ENCODE measurements at places on chromosomes 2 and 18.

DNA sequence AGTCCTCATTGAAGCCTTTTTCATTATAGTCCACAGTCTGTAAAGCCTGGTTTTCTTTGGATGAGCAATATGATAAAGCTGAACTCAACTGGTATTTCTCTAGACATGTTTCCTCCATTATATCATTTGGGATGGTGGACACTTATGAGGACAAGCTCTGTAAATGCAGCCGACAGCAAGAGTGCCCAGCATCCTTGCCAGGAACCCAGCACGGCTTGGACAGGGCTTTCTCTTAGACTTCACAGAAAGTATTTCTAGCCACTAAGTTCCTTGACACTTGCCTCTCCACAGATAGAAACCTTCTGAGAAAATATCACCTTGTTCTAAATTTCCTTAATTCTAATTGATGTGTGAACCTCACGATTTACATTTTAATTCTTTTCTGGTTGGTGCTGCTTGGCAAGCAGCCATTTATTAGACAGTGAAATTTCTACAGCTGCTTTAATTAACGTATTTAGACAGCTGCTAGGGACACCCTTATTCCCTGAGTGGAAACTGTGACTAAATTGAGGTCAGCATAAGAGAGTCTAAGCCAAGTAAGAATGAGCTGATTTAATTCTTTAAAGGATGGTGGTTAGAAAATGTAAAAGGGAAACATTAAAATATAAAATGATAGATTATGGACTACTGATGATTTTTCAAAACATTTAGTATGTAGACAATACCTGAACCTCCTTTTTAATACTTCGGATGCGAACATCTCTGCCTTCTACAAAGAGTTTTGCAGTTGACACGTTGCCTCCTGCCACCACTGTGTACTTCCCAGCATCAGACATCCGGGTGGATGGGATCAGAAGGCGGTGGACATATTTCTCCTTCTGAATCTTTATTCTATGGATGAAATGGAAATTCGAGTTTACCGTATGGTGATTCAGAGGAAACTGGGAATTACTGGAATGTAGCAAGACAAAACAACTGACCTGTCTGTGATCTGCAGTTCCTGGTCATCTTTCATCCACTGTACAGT is 39.8 kb downstream of the TTN start:
- no peak for DNase-seq

GRCh38 chr2:146392631-146393030 is 1452.2 kb upstream of the ACVR2A start:
- no peak for DNase-seq

GRCh38 chr2:201618744-201619662 is 24.3 kb downstream of the TMEM237 start:
- peak; percentile 28 for DNase-seq

DNA sequence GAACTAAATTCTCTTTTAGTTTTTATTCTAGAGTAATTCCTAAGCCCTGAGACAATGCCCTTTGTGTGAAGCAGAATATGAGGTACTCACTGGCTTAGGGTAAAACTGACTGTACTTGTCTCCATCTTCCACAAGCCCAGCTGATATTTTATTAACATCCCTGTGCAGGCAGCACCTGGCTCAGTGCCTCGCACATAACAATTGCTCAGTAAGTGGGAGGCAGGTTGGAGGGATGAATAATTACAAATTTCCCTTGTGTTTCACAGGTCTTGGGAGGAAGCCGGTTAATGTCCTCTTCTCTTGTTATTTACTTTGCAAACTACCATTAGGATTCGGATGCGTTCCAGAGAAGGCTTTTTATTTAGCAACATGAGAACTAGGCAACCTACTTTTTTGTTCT is 249.8 kb upstream of the FSHR start:
- DNase-seq, result peak; percentile 59

DNA sequence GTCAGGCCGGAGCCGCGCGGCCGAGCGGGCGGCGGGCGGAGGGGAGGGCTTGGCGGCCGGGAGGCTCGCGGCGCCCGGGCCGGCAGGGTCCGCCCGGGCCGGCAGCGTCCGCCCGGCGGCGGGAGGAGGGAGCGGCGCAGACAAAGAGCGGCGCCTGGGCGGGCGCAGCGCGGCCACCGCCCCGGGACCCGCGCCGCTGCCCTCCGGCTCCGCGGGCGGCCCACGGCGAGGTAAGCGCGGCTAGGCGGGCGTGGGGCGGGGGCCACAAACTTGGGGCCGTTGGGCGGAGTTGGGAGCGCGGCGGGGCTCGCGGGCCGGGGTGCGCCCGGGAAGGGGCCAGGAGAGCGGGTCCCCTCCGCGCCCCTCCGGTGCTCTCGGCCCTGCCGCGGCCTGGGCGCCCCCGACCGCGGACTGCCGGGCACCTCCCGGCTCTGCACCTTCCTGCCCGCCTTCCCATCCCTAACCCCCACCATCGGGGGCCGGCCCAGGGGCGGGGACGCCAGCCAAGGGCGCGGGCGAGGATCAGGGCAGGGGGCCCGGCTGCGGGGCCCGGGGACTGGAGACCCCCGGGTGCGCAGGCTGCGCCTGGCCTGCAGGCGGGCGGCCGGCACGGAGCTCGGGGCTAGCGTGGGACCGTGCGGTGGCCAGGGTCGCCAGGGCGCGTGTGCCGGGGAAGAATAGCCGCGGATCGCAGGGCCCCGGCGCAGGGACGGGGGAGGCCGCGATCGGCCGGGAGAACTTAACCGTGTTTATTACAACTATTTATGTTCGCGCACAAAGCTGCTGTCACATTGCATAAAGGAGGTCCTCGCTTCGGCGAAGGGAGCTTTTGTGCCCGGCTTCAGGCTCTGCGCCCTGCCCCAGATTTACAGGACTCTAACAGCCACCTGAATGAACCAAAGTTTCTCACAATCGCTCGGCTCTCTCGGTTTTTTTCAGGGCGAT is at the start of gene NCK2:
Gene NCK2, plus strand, starts transcription at position 4 of the 945 bp plus-strand sequence. CDS start 110,152 bp downstream, outside the sequence.
- peak; percentile 38 for DNase-seq

DNA sequence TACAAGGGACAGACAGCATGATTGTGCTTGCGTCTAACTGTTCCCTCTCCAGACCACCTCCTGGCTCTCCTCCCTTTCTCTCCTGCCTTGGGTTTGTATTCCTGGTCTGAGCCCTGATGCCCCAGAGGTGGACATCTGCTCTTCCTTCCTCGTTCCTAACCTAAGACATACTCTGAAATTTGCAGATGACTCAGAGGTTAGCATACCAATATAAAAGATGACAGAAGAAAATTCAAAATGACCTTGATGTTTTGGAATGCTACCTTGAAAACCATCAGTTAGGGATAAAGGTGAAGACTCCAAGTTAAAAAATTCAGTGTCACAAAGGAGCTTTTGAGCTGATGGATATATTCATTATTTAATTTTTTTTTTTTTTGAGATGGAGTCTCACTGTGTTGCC is 12.9 kb downstream of the SMYD1 start:
- DNase-seq, result no peak

- DNase-seq, result no peak
These were observed 88.8 kb downstream of the CDC42EP3 start for GRCh38 chr2:37582481-37583220.

DNA sequence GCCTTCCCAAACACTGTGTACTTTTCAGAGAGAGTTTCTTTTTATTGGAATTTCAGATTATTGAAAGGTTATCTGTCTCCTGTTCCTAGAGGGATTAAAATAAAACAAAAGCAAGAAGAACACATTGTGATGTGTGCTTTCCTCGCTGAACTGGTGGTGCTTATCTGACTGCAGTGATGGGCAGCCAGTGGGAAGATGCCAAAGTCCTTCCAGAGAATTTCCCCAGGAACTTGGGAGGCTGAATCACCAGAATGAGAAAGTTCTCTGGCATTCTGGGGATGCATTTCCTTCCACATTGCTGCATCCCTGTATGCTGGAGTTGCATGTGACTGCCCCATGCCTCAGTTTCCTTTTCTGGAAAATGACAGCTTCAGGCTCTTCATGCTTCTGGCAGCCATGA is 53.9 kb upstream of the SEC11C start:
- no peak for DNase-seq

GRCh38 chr2:207584952-207585351 is 40.2 kb downstream of the METTL21A start:
- DNase-seq, result no peak

GRCh38 chr18:70420146-70420898 is 131.5 kb downstream of the SOCS6 start:
- DNase-seq, result no peak

DNA sequence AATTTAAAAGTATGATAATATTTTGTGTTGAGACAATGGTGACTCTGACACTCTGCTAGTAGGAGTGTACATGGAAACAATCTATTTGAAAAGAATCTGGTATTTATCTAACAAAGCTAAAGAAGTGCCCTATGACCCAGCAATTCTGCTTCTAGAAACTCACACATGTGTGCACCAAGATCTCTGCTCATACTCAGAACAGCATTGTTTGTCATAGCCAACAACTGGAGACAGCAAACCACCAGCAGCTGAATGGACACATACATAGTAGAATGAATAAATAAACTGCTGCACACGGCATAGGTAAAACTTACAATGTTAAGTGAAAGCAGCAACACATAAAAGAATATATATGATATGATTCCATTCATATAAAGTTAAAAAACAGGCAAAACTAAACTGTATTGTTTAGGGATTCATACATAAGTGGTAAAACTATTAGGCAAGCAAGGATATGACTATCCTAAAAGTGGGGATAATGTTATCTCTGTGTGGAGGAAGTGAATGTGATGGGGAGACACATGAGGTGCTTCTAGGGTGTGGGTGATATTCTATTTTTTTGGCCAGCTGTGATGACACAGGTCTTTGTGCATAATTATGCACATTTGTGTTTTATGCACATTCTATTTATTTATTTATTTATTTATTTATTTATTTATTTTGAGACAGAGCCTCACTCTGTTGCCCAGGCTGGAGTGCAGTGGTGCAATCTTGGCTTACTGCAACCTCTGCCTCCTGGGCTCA is 71.1 kb downstream of the RFTN2 start:
- DNase-seq, result no peak

GRCh38 chr18:35436076-35436649 is 59.0 kb upstream of the ZNF396 start:
- no peak for DNase-seq

DNA sequence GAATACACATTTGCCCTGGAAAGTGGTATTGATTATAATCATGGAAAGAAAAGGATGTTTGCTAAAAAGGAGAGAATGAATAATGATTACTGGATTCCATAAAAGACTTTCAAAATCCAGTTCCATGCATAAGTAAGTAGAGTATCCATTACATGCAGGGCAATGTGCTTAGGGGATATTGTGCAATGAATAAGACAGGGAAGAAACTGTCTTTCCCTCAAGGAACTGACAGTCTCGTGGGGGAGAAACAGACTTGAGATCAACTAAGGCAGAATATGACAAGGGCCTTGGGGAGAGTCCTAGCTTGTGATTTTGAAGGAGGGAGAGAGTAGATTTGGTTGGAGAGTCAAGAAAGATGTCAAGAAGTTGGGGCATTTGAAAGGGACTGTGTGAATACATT is 130.6 kb downstream of the SPP2 start:
- no peak for DNase-seq

DNA sequence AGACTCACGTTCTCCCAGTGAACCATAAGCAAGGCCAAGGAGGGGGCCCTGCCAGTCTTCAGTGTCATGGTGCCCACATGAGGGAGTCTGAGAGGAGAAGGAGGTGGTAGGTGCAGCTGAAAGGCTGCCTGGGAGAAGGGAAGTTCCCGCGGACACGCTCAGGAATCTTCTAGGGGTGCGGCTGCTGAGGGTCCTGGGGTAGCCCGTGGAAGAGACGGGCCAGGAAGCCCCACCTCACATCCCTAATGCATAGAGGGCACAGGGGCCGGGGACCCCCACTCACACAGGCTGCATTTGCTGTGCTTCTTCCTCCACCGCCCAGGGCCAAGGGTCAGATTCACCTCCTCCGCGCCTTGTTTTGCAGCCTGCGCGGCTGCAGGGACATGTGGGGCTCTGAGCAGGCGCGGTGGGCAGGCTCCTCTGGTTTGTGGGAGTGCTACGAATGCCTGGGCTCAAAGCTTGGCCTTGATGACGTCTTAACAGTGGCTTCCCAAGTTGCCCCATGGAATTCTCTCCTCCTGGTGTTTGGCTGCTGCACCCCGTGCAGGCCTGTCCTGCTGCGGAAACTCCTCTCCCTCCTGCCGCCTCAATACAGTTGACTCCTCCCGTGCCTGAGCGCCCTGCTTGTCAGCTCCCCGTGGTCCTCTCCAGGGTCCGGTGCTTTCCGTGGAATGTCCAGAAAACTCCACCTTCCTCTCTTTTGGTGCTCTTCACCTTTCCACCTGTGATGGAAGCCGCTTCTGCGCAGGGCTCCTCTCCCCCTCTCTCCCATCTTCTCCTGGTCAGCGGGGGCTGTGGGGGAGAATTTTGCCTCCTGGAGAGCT is 95.7 kb downstream of the VAPA start:
- DNase-seq, result no peak

DNA sequence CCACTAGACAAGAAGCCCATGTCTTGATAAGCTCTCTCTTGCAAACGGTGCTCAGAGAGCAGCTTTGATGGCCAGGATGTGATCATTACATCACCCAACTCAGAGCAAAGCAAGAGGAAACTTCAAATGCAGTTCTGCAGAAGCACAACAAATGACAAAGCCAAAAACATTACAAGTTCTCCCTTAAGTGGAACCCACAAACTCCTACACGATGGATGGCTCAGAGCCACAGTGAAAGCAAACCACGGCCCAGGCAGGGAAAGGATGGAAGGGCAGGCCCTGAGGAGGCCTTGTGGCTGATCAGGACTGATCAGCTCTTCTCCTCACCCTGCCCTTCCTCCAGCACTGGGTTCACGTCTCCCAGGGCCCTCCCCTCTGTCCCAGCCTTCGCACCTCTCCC is 326.4 kb downstream of the EIPR1 start:
- no peak for DNase-seq

DNA sequence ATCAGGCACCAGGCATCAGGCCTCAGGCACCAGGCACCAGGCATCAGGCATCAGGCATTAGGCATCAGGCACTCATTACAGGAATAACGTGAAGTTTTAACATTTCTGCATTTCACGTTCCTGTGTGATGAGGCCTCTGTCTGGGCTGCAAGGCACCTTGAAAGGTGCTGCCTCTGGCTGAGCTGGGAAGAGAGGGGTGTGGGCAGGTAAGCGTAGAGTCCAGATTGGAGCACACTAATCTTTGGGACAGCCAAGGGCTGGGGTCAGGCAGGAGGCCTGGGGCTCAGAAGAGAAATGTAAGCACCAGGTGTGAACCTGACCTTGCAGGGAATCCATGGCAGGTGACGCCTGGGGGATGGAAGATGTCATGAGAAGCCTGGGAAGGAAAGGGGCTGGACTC is 25.3 kb upstream of the SNTG2 start:
- DNase-seq, result no peak
